ENCODE measurements at places on chromosomes 7 and 10.

DNA sequence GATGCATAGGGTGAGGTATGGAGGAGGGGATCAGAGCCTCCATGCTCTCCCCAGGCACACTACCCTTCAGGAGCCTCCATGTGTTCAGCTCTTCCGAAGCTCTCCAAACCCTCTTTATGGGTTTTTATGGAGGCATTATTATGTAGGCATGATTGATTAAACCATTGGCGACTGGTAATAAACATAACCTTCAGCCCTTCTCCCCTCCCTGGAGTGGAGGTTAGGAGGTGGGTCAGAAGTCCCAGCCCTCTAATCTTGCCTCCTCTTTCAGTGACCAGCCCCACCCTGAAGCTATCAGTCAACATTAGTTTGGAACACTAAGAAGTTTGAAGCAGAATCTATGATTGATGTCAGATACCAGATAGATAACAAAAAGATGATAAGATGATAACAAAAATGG is 23.3 kb downstream of the CAPZA2 start:
- DNase-seq, result no peak

GRCh38 chr10:125559210-125559609 is 123.8 kb downstream of the TEX36 start:
- DNase-seq, result no peak

GRCh38 chr7:26937306-26937705 is 72.9 kb upstream of the SKAP2 start:
- no peak for DNase-seq

- DNase-seq, result no peak
Observed at GRCh38 chr7:70072220-70072619, 473.9 kb downstream of the AUTS2 start.

- DNase-seq, result no peak
Observed at GRCh38 chr7:144508702-144509101, 105.2 kb upstream of the NOBOX start.

GRCh38 chr10:96747734-96748550 is 27.6 kb upstream of the PIK3AP1 start:
- no peak for DNase-seq

DNA sequence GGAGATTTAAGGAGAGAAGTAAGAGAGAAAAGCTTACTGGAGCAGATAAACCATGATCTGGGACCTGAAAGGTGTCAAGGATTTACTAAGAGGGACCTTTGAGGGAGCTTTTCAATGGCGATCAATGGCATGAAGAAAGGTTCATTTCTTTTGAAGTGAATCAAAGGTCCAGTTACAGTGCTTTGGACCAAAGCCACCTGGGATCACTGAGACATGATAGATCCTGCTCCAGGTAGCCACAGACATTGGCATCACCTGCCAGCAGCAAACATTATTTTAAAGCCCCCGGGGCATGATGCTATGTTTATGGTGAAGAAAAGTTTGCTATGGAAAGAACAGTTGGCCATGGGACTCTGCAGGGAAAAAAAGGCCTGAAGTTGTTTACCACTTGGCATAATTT is 109.4 kb downstream of the SLC25A13 start:
- DNase-seq, result no peak

- DNase-seq, result no peak
Observed at GRCh38 chr7:13031468-13031867, 344.0 kb downstream of the ARL4A start.

DNA sequence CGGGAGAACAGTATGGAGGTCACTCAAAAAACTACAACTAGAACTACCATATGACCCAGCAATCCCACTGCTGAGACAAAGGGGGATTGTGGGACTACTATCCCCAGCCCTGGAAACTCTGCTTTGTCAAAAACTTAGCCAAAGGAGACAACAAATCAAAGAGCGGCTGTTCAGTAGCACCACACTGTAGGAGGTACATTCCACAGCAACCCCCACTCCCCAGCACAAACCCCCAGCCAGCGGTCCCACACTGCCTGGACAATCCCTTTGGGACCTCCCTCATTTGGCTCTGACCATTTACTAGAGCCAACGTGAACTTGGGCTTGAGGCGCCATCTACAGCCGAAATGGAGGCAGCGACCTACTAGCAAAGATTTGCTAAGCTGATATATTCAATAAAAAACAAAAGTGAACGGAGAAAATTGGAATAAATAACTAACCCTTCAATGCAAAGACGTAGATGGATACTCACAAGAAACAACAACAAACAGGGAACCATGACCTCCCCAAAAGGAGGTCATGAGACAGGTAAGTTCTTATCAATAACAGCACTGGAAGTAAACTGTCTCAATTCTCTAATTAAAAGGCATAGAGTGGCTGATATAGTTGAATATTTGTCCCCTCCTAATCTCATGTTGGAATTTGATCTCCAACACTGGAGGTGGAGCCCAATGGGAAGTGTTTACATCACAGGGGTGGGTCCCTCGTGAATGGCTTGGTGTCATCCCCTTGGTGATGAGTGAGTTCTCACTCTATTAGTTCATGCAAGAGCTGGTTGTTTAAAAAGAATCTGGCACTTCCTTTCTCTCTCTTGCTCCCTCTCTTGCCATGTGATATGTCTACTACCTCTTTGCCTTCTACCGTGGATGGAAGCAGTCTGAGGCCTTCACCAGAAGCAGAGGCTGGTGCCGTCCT is 119.0 kb upstream of the KCNMA1 start:
- DNase-seq, result no peak

DNA sequence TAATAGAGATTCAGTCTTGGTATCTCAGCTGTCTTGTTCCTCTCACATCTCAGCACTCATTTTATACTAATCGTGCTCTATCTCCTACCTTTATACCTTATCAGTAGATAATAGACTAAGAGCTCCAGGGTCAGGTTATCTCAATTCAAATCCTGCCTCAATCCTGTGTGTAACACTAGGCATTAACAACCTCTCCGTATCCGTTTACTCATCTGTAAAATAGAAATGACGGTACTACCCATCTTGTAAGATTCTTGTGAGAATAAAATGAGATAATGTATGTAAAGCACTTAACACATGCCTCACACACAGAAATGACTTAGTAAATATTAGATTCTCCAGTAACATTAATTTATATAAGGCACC is 622 bp upstream of the P4HA1 start:
- DNase-seq, result no peak

- DNase-seq, result no peak
Observed at GRCh38 chr10:78785066-78785465, 283.7 kb upstream of the ZMIZ1 start.

- no peak for DNase-seq
Observed at GRCh38 chr7:107527196-107527595, 36.5 kb downstream of the COG5 start.

- no peak for DNase-seq
Observed at GRCh38 chr7:8068892-8069686, 100.5 kb downstream of the GLCCI1 start.

- no peak for DNase-seq
Observed at GRCh38 chr10:92829042-92829785, 19.1 kb upstream of the EXOC6 start.

- no peak for DNase-seq
Observed at GRCh38 chr7:144987686-144988085, 151.8 kb upstream of the TPK1 start.

- DNase-seq, result no peak
Observed at GRCh38 chr7:55565681-55566080, 6.6 kb downstream of the VOPP1 start.

- DNase-seq, result no peak
Observed at GRCh38 chr7:116715077-116715476, 43.1 kb downstream of the MET start.

GRCh38 chr10:77405771-77406241 is 231.8 kb downstream of the KCNMA1 start:
- DNase-seq, result no peak

GRCh38 chr10:44195112-44196007 is 189.5 kb downstream of the CXCL12 start:
- no peak for DNase-seq

GRCh38 chr7:22871661-22872060 is 49.0 kb upstream of the TOMM7 start:
- no peak for DNase-seq

- no peak for DNase-seq
Observed at GRCh38 chr7:12567015-12567414, 3.5 kb upstream of the SCIN start.

DNA sequence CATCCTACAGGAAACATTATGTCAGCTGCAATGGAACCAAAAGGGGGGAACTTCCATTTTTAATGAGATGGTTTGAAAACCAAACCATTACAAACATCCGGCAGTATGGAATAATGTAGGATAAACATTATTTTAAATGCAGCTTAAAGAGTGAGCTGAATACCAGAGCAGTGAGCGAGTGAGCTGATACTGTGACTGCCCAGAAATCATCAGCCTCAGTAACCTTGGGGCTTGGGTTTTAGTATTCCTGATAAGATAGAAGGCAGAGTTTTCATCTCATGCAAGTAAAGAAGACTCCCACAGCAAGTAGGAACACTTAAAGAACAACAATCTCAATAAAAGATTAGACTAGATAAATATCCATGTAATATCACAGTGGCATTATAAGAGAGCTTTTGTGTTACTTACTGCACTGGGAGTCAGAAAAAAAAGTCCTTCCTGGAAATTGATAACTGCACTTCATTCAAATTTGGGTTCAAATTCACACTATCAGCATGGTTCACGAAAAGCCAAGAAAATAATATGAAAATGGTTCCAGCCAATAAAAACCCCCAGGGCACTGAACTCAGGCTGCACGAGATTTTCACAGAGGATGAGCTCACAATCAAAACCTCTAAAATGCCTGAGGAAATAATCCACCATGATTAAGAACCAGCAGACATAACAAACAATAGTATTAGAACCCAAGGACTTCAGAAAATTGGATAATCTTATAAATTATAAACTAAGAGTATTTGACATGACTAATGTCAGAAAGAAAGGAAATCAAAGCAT is 115.7 kb downstream of the MTPAP start:
- no peak for DNase-seq

DNA sequence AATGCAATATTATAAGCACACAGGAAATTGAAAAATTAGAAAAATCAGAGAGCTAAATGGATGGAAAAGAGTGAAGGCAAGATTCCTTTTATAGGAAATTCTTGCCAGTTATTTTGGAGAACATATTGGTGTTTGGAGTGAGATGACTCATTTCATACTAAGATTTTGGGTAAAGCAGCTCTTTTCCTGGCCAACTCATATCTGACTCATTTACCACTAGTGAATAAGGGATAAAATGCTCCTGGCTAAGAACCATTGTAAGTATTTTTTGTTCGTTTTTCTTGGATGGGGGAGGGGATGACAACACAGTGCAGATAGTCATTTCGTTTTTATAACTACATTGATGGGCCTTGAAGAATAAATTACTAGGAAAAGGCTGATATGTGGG is 139.3 kb downstream of the TWIST1 start:
- DNase-seq, result no peak

GRCh38 chr7:11592699-11593098 is 239.3 kb downstream of the THSD7A start:
- no peak for DNase-seq

DNA sequence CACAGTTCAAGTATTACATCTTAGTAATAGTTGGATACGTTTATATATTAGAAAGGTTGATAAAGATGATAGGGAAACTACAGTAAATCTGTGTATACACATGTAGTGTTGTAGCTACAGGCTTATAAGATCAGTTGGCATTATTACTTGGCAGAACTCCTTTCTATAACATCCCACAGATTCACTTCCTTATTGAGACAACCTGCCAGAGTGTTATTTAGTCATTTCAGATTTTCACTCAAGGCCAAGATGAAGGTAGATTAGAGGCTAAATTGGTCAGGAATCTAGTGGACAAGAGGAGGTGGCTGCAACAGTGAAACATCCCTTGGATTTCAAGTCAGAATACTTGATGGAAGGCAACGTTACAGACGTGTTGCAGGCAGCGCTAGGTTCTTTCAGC is 63.0 kb downstream of the PAPSS2 start:
- no peak for DNase-seq

GRCh38 chr7:41391818-41392217 is 311.1 kb downstream of the INHBA start:
- no peak for DNase-seq

- DNase-seq, result no peak
Observed at GRCh38 chr7:88305044-88305443, 1.6 kb downstream of the STEAP4 start.

GRCh38 chr10:86961481-86962091 is 3.2 kb downstream of the SNCG start:
- DNase-seq, result no peak

GRCh38 chr7:19121977-19122588 is 4.6 kb upstream of the TWIST1 start:
- DNase-seq, result no peak

- no peak for DNase-seq
Observed at GRCh38 chr7:98483964-98484545, 83.2 kb upstream of the BAIAP2L1 start.

GRCh38 chr7:41536873-41537665 is 165.8 kb downstream of the INHBA start:
- no peak for DNase-seq

GRCh38 chr7:155509725-155510551 is 36.4 kb downstream of the CNPY1 start:
- no peak for DNase-seq

- no peak for DNase-seq
Observed at GRCh38 chr7:128833148-128833945, 3.1 kb downstream of the FLNC start.

DNA sequence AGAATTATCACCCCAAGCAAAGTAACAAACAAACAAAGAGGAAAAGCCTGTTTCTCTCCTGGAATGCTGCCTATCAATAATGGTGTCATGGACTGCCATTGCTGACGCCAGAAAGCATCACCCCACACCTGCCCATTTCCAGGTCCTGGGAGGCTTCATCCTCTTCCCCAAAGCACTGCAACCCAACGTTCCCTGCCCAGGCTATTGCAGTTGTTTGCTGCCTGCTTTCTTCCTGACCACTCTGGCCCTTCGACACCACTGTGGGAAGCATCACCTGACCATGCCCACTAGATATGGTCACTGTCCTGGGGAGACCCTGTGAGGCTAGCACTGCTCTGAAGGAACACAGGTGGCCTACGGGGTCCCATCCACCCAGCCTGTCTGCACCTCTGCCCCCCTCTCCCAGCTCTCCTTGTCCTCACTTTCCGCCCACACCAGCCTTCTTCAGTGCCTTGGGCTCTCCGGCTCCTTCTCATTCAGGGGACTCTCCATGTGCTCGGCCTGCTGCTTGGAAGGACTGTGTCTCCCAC is 439.6 kb downstream of the GLRX3 start:
- DNase-seq, result no peak

DNA sequence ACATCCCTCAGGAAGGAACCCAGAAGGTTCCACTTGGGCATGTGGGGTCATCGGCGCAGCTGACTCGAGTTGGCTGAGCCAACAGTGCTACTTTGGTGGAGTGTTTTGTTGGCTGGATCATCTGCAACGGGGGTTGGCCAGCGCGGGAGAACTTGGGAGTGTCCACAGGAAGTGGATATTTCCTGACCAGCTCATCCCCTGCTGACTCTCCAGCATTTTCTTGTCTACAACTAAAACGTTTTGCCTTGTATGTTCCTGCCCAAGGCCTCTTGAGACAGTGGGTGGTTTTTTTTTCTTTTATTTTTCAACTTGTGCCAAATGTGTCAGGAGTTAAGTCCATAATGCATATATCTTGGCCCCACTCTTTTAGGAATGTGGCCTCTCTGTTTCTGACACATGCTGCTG is 208.6 kb downstream of the ZNF365 start:
- no peak for DNase-seq

- no peak for DNase-seq
Observed at GRCh38 chr7:143437578-143437977, 5.7 kb upstream of the TAS2R60 start.
